Thoracic aorta (tissue), 2 donors: ENCODE measurements at places on chromosomes 6 and 20.

DNA sequence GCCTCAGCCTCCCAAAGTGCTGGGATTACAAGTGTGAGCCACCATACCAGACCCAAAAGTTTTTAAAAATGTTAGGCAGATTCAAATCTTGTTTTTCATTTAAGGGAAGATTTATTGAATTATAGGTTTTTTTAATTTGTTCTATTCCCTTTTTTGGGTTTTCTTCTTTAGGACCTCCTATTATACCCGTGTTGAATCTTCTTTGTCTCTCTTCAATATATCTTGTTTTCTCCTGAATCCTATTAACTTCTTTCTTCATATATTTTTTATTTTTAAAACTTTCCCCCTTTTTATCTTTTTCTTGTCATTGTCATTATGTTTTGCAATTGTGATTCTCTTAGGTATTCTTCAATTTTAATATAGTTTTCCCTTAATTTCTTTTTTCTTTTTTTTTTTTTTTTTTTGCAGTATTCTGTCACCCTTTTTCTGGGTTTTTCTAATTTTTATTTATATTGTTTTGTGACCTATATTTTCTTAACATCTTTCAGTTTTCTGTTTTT is 45.9 kb upstream of the NOP56 start:
- DNase-seq, result no peak
- H3K4me1 ChIP-seq, result no peaks in the 10 kb centered on the region
- no peaks in the 10 kb centered on the region for H3K36me3 ChIP-seq
- H3K27me3 ChIP-seq, result no peaks in the 10 kb centered on the region
- no peak overlapping the region for H3K4me3 ChIP-seq

- H3K27me3 ChIP-seq, result no peaks in the 10 kb centered on the region
- no peak for DNase-seq
- peaks cover 4% of the 10 kb centered on the region for H3K4me1 ChIP-seq
- no peaks in the 10 kb centered on the region for H3K36me3 ChIP-seq
Observed at GRCh38 chr20:59063358-59064213, 21.0 kb upstream of the PRELID3B start.

GRCh38 chr6:118881440-118882313 is 12.3 kb upstream of the ASF1A start:
- no peak for DNase-seq
- no peaks in the 10 kb centered on the region for H3K4me1 ChIP-seq
- H3K27ac ChIP-seq, result no peak overlapping the region
- H3K27me3 ChIP-seq, result no peaks in the 10 kb centered on the region

GRCh38 chr6:15735567-15736265 is 72.9 kb upstream of the DTNBP1 start:
- H3K27ac ChIP-seq, result no peak overlapping the region
- H3K27me3 ChIP-seq, result no peaks in the 10 kb centered on the region
- H3K4me1 ChIP-seq, result no peaks in the 10 kb centered on the region

DNA sequence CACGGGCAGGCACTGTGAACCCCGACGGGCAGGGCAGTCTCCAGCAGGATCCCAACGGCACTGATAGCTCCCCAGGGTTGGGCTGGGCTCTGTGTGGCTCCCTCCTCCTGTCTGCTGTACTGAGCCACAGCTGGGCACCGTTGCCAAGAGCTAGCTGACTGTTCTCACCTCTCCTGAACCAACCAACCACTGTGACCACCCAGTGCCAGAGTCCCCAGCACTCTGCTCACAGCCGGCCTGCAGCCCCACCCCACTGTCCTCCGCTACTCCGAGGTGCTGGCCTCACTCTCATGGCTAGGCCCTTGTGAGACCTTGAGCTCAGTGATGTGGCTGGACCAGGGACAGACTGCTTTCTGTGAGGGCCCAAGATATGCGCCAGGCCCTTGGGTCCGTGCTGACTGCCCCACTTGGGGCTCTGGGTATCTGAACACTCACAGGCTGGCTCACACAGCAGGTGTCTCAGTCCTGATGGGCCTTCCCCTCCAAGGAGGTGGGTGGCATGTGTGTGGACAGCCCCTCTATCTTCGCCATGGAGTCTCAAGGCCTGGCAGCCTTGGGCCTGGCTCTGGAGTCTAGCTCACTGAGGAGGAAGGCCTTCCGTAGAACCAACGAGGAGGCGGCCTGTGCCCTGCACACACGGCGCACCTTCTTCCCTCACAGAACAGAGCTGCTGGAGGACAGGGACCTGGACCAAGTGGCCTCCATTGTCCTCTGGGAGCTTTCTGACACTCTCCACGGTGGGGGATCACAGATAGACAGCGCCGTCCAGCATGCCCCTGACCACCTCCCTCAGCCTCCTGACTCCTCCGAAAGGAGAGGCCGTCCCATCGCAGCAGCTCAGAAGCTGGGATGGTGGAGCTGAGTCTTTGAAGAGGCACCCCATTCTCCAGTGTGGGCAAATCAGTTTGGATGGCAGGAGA is 53.5 kb downstream of the TCP11 start:
- H3K4me1 ChIP-seq, result peaks cover 35% of the 10 kb centered on the region
- H3K27ac ChIP-seq, result peak overlapping the region; percentile 79
- DNase-seq, result no peak
- no peak overlapping the region for H3K4me3 ChIP-seq
- no peaks in the 10 kb centered on the region for H3K27me3 ChIP-seq
- H3K36me3 ChIP-seq, result peaks cover 60% of the 10 kb centered on the region

DNA sequence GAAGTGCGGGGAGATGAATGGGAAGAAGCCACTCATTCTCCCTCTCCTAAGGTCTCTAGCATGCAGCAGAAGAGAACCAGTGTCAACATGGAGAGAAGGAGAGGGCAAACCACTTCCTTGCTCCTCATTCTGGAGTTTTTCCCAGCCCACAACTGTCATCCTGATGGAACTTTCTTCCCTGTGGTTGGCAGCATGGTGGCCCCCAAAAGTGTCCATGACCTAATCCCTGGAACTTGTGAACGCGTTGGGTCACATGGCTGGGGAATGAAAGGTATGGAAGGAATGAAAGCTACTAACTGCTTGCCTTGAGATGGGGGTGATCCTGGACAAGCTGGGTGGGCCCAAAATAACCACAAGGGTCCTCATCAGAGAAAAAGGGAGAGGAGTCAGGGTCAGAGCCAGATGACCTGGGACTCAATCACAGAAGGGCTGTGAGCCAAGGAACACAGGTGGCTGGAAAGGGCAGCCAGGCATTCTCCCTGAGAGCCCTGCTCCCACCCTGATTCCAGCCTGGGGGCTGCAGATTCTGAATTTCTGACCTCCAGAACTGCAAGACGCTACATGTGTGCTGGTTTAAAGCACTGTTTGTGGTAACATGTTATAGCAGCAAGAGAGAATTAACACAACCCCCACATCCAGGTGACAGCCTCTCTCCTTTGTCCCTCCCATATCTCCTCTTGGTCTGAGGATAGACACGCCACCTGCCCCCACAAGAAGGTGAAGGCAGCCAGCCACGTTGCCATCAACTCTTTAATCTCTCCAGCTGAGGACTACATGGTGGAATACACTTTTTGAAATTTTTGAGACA is 63.2 kb downstream of the PYGB start:
- no peaks in the 10 kb centered on the region for H3K27me3 ChIP-seq
- peaks cover 25% of the 10 kb centered on the region for H3K4me1 ChIP-seq
- DNase-seq, result no peak
- H3K4me3 ChIP-seq, result peak overlapping the region; percentile 56
- no peaks in the 10 kb centered on the region for H3K36me3 ChIP-seq

DNA sequence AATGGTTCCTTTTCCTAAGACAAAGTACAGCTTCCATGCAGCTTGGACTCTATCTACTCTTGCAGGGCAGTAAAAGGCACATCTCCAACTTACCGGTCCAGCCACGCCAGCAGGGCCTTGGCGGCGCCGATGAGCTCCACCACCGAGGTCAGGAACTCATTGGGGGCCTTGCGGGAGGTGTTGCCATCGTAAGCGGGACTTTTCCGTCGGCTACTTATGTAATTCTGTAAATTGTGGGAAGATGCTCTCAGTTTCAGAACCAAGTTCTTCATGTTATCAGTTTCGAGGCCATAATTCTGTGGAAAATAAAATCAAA is 68.5 kb downstream of the CNKSR3 start:
- H3K4me3 ChIP-seq, result no peak overlapping the region
- H3K36me3 ChIP-seq, result no peaks in the 10 kb centered on the region
- no peaks in the 10 kb centered on the region for H3K27me3 ChIP-seq
- H3K27ac ChIP-seq, result no peak overlapping the region
- no peak for DNase-seq

DNA sequence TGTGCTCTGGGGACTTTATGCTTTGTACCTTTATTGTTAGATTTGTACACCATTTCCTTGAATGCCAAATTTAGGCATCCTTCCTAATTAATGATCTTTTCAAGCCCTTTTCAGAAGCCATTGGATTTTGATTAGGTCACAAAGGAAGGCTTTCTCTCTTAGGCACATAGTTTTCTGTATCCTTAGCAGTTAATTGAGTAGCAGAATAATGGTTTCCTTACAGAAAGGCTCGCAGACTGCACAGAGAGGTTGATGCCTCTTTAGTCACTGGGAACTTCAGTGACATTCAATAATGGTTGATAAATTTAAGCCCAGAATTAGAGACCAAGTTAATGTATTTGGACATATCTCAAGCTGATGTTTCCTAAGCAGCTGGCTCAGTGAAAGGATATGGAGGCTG is 139.1 kb upstream of the VGLL2 start:
- no peak overlapping the region for H3K27ac ChIP-seq
- no peaks in the 10 kb centered on the region for H3K4me1 ChIP-seq
- DNase-seq, result no peak
- H3K36me3 ChIP-seq, result no peaks in the 10 kb centered on the region
- H3K27me3 ChIP-seq, result no peaks in the 10 kb centered on the region

DNA sequence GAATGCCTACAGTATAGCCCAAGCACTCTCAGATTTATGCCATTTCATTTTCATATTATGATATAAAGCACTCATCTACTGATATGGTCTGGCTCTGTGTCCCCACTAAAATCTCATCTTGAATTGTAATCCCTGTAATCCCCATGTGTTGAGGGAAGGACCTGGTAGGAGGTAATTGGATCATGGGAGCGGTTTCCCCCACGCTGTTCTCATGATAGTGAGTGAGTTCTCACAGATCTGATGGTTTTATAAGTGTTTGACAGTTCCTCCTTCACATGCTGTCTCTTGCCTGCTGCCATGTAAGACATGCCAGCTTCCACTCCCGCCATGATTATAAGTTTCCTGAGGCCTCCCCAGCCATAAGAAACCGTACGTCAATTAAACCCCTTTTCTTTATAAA is 171.7 kb downstream of the OTOR start:
- H3K27ac ChIP-seq, result no peak overlapping the region
- H3K4me3 ChIP-seq, result no peak overlapping the region
- no peak for DNase-seq
- H3K4me1 ChIP-seq, result no peaks in the 10 kb centered on the region
- no peaks in the 10 kb centered on the region for H3K36me3 ChIP-seq
- no peaks in the 10 kb centered on the region for H3K27me3 ChIP-seq

- no peaks in the 10 kb centered on the region for H3K27me3 ChIP-seq
- no peak overlapping the region for H3K27ac ChIP-seq
- no peak for DNase-seq
- H3K4me1 ChIP-seq, result no peaks in the 10 kb centered on the region
- H3K4me3 ChIP-seq, result no peak overlapping the region
Observed at GRCh38 chr6:114284281-114284680, 58.5 kb downstream of the HS3ST5 start.

DNA sequence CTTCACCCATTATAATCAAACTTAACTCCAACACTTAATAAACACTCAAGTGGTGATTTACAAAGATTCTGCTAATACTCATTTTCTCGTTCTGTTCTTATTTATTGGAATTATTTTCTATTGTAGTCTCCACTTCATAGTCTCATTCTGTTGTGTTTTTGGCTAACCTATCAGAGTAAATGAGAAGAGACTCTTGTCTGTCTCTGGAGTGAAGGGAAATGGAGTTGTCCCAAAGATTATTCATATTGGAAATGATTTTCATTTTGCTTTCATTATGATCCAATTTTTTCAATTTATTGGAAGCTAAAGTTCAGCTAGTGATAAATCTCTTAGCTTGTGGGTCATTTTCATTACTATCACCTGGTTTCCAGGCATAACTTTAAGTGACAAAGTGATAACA is 454.9 kb upstream of the JAG1 start:
- H3K36me3 ChIP-seq, result no peaks in the 10 kb centered on the region
- no peaks in the 10 kb centered on the region for H3K27me3 ChIP-seq
- H3K4me3 ChIP-seq, result no peak overlapping the region
- no peaks in the 10 kb centered on the region for H3K4me1 ChIP-seq
- DNase-seq, result no peak
- no peak overlapping the region for H3K27ac ChIP-seq

- peaks cover 7% of the 10 kb centered on the region for H3K4me1 ChIP-seq
- no peak overlapping the region for H3K4me3 ChIP-seq
- H3K36me3 ChIP-seq, result peaks cover 3% of the 10 kb centered on the region
- no peaks in the 10 kb centered on the region for H3K27me3 ChIP-seq
- H3K27ac ChIP-seq, result no peak overlapping the region
Observed at GRCh38 chr6:32047084-32047478, 8.9 kb downstream of the CYP21A2 start.

DNA sequence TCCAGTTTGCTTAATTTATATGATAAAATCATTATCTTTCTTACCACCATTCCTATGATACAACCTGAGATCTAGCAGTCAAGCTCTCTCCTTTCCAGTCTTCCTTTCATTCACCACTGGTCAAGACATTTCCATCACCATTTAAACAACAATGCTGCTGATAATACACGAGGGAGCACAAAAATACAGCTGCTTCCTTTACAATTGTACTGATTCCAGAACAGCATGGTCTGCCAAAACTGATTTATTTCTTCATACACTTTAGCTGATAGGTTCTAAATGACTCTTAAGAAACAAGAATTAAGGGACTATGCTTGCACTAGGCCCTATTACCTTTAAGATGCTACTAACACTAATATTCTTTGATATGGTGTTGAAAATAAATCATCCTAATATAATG is 65.0 kb downstream of the EPM2A start:
- DNase-seq, result no peak
- H3K27me3 ChIP-seq, result no peaks in the 10 kb centered on the region
- H3K4me3 ChIP-seq, result no peak overlapping the region

GRCh38 chr6:10406556-10406955 is 8.3 kb downstream of the TFAP2A start:
- H3K36me3 ChIP-seq, result no peaks in the 10 kb centered on the region
- no peak for DNase-seq
- peaks cover 11% of the 10 kb centered on the region for H3K4me1 ChIP-seq
- peaks cover 23% of the 10 kb centered on the region for H3K27me3 ChIP-seq
- H3K4me3 ChIP-seq, result no peak overlapping the region

DNA sequence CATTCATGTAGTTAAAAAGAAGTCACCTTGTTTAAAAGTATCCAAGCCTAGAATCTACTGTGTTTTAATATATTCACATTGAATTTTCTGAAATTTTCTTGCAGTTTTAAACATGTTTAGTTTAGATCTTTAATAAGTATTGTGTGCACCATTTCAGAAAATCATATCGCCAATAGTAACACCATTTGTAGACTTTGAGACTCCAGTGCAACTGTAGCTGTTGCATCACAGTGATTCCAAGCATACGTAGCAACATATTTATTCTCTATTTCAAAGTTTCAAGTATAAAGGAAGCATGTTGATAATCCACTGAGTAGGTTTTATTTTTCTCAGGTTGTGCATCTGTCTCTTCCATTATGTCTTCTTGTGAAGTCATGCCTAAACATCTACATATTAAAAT is 46.4 kb downstream of the HMGN3 start:
- H3K36me3 ChIP-seq, result no peaks in the 10 kb centered on the region
- DNase-seq, result no peak
- H3K4me3 ChIP-seq, result no peak overlapping the region
- H3K4me1 ChIP-seq, result peaks cover 4% of the 10 kb centered on the region

GRCh38 chr6:113466526-113466925 is 390.6 kb upstream of the MARCKS start:
- no peak overlapping the region for H3K27ac ChIP-seq
- H3K4me3 ChIP-seq, result no peak overlapping the region
- DNase-seq, result no peak
- no peaks in the 10 kb centered on the region for H3K27me3 ChIP-seq

- H3K27ac ChIP-seq, result peak overlapping the region; percentile 23
- H3K4me3 ChIP-seq, result peak overlapping the region; percentile 15
- peak; percentile 40 for DNase-seq
- H3K27me3 ChIP-seq, result no peaks in the 10 kb centered on the region
- peaks cover 17% of the 10 kb centered on the region for H3K4me1 ChIP-seq
Observed at GRCh38 chr20:4006640-4007039, 8.7 kb downstream of the RNF24 start.
